Stimulated activated CD8-positive, alpha-beta memory T cell treated with anti-CD3 and anti-CD28 coated beads, Interleukin-12 subunit alpha, Interleukin-12 subunit beta, amount 100 ng/mL, for 4 hours (primary cell): ENCODE measurements at places on chromosomes 12 and 14.

DNA sequence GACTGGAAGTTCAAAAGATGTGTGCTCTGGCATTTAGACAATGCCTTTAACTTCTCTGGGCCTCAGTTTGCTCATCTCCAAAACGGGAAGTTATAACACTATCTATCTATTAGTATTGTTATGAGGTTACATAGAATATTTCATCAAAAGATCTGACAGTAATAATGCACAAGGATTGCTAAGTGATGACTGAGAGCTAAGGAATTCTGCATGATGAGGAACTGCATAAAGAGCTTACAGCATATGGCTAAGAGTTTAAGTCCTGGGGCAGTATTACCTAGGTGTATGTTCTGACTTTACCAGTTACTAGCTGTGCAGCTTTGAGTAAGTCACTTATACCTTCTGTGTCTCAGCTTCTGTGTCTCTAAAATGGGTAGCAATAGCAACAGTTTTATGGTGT, 160.1 kb upstream of the TMPO start:
- no peak for DNase-seq

DNA sequence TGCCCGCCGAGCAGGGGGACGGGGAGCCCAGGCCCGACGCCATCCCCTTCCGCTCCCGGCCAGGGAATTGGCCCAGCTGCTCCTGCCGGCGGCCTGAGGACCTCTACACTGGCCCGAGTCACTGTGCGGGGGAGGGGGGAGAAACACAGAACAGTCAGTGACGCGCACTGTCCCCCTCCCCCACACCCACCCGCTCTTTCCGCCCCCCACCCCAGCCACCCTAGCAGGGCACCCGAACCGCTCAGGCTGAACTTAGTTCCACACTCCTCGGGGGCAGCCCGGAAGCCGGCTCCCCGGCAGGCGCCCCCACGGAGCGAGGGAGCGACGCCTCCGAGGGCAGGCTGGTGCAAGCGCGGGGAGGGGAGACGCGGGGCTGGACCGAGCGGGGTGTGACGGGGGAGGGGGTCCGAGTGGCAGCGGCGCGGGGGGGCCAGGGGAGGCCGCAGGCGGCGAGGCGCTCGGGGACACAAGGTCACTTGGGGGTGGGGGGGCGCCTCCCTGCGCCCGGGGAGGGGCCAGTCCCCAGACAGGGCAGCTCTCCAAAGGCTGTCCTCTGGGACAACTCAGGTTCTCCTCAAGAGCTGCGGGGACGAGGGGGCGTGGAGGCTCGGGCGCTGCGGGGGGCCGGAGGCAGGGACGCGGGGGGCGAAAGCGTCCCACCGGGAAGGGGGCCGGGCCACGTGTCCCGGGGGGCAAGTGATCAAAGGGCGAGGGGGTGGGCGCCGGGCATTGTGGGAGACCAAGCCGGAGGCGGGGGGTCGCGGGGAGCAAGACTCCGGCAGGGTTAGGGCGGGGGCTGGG, 648 bp downstream of the CHD4 start:
- peak; percentile 64 for DNase-seq

GRCh38 chr14:40218282-40218941, 786.2 kb upstream of the FBXO33 start:
- no peak for DNase-seq

GRCh38 chr14:50954811-50955372, 10.6 kb upstream of the PYGL start:
- DNase-seq: no peak

DNA sequence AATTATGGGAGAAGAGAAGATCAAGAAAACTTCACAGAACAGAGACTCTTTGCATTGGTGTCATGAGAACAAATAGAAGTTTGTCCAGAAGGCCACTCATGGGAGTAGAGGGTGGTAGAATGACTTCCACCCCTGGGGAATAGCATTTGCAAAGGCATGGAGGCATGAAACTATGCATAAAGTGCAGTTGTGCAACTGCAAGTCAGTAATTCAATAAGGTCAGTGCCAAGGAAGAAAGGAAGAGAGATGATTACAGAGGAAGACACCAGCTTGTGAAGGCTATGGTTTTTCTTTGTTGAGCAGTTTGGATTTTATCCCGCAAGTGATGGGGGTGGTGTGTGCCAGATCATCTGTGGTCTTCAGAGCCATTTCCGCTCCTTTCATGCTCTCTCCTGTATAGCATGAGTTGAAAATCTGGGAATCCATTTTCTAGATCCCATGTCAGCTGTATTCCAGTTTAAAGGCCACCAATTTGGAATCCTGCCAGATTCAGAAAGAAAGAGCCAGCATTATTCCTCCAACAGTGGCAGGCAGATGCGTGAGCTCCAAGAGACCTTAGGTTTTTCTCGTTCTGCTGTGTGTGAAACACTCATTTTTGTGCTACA, 67.6 kb upstream of the GRIN2B start:
- no peak for DNase-seq

DNA sequence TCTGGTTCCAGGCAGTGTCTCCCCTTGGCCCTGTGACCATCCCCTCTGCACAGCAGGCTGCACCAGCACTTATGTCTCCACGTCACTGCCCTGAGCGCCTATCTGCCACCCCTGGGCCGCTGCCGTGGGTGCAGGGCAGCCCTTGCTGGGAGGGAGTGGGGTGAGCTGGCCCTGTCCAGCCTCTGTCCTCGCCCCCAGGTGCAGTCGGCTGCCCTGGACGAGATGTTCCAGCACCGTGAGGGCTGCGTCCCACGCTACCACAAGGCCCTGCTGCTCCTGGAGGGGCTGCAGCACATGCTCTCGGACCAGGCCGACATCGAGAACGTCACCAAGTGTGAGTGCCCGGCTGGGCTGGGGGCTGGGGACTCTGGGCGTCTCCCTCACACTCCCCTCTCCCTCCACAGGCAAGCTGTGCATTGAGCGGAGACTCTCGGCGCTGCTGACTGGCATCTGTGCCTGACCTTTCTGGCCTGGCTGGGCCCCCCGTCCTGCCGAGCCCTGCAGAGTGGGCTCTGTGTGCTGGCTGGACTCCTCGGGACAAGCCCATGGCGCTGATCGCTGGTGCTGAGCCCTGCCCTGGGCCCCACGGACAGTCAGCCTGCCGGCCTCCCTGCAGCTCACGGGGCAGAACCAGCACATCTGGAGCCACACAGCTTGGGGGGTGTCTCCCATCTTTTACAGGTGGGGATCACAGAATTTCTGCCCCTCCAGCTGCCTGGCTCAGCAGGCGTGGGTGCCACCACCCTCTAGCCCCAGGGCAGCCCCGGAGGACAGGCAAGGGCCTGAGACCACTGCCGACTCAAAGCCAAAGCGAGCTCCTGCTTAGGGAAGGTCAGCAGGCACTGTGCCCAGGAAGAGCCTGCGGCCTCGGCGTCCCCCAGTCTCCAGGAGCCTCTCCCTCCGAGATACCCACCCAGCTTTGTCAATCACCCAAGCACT, 7.9 kb upstream of the PUS1 start:
- DNase-seq: no peak

DNA sequence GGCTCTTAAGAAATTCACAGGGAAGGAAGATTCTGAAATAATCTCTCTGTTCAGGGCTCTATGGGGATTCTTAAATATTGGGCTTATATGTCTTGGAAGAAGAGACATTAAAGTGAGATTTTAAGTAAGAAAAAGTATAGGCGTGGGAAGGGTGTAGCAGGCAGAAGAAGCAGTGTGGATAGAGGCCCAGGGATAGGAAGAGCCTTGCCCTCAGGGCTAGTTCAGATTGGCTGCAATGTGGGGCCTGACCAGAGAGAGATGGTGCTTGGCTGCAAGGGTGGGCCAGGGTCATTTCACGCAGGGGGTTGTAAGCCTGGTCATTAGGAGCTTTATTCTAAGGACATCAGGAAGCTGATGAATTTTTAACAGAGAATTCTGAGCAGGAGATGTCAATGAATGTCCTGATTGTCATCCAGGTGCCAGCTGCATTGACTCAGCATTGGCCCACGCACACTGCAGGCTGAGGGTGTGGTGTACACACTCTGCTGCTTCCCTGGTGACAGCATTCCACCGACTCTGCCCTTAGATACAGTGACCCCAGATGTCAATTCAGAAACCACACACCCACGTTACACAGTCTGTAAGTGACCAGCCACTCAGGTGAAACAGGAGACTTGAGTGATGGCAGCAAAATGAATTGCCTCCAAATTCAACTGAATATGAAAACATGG, 582.5 kb downstream of the NRXN3 start:
- DNase-seq: no peak

GRCh38 chr14:94975366-94975765, 182.0 kb downstream of the DICER1 start:
- no peak for DNase-seq

- no peak for DNase-seq
These were observed 1704.1 kb upstream of the FLRT2 start for GRCh38 chr14:83825843-83826242.

GRCh38 chr14:100292776-100293461, 13.3 kb downstream of the SLC25A29 start:
- DNase-seq: no peak

DNA sequence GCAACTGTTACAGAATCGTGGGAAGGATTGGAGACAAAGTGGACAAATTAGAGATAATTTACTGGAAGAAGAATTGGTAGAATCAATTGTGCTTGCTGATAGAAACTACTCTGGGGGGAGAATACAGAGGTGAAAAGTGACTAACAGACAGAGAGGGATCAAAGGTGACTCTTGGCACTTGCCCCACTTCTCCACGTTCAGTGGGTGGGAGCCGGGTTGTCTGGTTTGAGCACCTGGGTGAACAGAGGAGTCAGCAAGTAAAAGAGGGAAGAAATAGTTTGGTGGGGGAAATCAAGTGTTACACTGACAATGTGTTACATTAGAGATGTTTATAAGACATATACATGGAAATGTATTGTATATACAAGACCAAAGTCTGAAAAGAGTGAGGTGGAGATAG, 69.1 kb downstream of the PPP2R5E start:
- DNase-seq: no peak

GRCh38 chr14:82029038-82029437, 495.4 kb upstream of the SEL1L start:
- no peak for DNase-seq

DNA sequence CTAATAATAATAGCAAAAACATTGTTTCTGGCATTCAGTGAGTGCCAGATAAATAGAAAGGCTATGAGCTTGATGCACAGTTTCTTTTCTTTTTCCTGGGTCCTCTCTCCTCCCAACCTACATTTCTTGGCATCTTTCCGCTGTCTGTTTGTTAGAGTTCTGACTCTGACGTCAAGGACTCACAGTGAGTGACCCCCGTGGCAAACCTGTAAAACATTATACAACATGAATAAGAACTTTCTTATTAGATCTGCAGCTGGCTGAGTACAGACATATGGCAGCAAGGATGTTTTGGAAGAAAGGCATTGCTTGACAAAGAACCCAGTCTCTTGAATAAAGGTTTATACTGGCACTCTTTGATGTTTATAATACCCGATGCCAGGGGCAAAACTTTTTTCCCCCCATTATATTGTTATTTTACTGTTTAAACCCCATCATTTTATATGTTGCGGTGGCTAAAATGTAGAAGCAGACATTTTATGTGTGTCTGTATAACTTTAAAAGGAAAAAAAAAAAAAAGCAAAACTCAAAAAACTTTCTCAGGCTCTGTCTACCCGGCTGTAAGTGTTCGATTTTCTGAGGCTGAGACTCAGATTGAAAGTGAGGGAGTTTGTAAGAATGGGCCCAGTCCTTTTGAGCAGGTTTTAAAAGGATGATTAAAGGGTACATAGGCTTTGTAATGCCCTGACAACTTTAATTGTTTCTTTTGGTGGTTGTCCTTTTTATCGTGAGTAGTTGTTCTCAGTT, 159.3 kb downstream of the PDE3A start:
- DNase-seq: no peak

GRCh38 chr14:52020866-52021717, 31.7 kb downstream of the RTRAF start:
- DNase-seq: no peak

GRCh38 chr12:45368841-45369489, 153.1 kb downstream of the ANO6 start:
- DNase-seq: no peak

- no peak for DNase-seq
These were observed 770 bp downstream of the ABHD4 start for GRCh38 chr14:22598896-22599244.

DNA sequence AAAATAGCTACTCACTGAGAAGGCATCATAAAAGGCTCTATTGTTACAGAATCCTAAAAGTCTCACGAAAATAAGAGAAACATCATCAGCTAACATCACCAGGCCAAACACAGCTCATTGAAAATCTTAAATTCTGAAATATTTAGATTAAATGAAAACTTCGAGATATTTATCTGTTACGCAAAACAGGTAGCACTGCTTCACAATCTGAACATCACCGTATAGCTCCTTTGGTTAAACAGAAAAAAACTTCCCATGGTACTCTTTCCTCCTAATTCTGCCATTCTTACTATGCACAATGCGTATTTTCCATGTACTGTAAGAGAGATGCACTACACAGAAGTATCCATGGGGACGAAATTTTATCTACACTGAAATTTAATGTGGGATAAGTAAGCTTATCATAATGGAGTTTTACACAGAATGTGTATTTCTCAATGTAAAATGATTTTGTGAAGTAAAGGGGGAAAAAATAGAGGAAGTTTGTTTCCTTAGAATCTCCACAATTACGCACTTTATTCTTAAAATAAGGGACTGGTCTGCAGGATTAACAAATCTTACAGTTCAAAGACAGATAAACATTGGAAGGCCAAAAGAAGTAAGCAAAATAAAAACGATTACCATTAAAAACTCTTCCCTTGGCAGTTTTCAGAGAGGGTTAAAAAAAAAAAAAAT, 1.9 kb downstream of the SGPP1 start:
- DNase-seq: no peak

DNA sequence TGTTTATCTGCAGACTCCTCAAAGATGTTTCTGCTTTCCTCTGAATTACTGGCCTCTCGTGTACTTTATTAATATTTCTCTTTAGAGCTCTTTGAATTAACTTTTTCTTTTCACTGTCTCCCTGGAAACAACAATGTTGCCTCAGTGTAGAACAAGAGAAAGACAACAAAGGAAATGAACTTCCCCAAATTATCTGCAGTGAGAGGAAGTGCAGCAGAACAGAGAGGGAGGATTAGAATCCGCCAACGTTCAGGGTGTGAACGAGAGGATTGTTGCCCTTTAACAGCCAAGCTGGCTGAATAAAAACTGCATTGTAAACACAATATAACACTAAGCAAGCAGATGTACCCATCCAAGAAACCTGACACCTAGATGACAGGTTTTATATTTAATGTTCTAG, 375.9 kb downstream of the GALC start:
- DNase-seq: no peak

- DNase-seq: no peak
These were observed 16.9 kb downstream of the DEPDC4 start for GRCh38 chr12:100249941-100250340.

- DNase-seq: no peak
These were observed 516.5 kb upstream of the MGAT4C start for GRCh38 chr12:86772696-86773095.

DNA sequence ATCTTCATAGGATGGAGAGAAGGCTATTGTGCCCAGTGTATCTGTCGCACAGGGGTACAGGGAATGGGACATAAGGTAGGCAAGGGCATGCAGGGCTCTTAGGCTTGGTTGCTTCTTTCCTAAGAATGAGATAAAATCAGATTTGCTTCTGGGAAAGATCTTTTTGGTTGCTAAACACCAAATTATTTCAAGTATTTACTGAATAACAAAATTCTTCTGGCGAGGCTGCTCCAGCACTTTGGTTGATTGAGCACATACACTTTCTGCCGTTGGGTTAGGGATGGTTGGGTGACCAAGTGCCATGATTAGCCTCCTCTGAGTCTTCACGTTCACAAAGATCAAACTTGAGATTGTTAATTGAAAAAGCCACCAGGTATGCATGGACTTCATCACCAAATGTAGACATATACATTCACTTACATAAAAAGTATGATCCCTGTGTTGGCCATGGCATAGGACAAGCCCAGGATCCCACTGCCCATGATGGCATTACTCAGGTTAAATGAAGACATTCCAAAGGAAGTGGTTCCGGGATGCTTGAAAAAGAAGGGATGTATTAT, 38.2 kb downstream of the SLC38A4 start:
- no peak for DNase-seq
